ENCODE measurements at places on chromosomes 13 and 19.
A peak's percentile ranks its signal among the peaks of the same experiment; 100 is the strongest.

- no peak for DNase-seq
These were observed 22.6 kb downstream of the CARS2 start for GRCh38 chr13:110683203-110683883.

DNA sequence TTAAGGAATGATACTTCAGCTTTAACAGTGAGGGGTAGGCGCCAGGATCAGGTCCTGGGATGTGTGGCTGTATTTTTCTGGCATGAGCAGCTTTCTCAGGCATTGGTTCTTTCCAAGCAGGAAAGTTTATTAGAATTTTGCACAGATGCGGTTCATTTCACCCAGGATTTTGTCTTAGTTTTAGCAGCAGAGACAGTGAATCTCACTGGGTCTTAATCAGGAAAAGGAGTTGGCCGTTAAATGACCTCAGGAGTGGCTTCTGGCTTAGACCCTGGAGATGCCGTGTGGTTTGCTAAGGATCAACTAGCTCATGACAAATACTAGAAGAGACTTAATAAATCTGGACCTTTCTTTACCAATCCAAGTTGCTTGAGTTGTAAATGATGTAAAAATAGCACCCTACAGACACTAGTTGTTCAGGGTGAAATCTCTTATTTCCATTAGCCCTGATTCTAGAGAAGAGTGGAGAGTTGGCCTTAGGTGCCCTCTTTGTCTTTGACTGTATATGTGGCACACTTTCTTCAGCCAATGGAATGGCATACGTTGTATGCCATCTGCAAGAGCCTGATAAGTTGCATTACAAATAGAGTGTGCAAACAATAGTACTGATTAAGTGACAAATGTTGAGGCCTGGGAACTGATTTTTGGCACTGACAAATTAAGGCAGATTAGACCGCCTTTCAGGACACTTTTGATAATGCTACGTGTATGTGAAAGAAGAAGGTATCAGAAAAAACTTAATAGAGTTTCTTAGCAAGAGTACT, 34.0 kb downstream of the LRCH1 start:
- no peak for DNase-seq

- DNase-seq = no peak
These were observed 759 bp downstream of the RB1 start for GRCh38 chr13:48304143-48304876.

GRCh38 chr13:112131713-112132113, 64.8 kb downstream of the SOX1 start:
- DNase-seq = no peak

DNA sequence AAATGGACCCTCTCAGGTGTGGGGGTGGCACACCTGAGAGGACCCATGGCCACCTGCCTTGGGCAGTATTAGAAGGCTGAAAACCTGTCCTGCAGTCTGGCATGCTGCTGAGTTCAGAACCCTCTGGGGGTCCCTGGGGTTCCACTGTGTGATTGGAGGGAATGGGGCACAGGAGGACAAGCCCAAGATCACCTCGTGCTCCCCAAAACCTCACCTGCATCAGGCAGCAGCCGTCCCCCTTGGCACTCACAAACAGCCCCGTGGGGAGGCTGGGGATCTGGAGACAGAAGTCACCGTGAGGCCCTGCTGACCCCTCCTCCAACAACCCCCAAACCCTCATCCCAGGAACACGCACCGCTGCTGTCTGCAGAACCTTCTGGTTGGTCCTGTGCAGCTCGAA, 14.5 kb downstream of the F2RL3 start:
- no peak for DNase-seq

DNA sequence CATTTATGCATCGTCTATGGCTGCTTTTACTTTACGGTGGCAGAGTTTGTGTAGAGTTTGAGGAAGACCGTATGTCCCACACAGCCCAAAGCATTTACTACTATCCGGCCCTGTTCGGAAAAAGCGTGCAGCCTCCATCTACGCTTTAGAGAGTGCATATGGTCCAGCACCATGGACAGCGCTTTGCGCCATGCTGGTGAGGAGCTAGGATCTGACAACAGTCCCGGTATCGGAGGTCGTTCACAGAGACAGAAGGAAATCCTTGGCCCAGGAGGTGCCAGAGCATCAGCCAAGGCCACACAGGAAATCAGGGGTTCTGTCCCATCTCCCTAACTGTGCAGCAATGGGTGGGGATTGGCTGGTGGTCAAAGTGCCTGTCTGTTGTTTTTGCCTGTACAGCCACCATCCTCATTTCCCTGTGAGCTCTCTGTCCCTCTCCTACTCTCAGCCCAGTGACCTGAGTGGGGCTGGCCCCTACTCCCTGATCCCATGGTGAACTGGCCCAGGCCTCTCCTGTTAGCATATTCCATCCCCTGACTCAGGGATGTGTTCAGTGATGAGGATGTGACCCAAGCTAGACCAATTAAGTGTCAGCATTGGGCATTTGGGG, 16.2 kb upstream of the PRODH2 start:
- DNase-seq = peak; percentile 71

DNA sequence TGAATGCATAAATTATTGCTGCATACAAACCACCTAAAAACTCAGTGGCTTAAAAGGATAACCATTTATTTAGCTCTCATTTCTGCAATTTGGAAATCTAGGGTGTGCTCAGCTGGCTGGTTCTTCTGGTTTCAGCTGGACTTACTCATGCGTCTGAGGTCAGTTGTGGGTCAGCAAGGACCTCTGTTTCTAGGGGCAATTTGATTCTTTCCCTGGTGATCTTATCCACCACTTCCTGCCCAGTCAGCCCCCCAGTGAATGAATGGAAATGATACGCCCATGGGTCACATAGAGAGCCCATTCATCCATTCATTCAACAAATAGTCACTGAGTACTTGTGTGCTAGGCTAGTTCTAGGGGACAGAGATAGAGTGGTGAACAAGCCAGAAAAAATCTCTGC, 9.9 kb downstream of the FXYD5 start:
- no peak for DNase-seq

GRCh38 chr13:86922936-86923335, 748.2 kb upstream of the SLITRK5 start:
- DNase-seq = no peak

GRCh38 chr13:113639616-113640262, 18.3 kb downstream of the ATP4B start:
- DNase-seq = no peak

DNA sequence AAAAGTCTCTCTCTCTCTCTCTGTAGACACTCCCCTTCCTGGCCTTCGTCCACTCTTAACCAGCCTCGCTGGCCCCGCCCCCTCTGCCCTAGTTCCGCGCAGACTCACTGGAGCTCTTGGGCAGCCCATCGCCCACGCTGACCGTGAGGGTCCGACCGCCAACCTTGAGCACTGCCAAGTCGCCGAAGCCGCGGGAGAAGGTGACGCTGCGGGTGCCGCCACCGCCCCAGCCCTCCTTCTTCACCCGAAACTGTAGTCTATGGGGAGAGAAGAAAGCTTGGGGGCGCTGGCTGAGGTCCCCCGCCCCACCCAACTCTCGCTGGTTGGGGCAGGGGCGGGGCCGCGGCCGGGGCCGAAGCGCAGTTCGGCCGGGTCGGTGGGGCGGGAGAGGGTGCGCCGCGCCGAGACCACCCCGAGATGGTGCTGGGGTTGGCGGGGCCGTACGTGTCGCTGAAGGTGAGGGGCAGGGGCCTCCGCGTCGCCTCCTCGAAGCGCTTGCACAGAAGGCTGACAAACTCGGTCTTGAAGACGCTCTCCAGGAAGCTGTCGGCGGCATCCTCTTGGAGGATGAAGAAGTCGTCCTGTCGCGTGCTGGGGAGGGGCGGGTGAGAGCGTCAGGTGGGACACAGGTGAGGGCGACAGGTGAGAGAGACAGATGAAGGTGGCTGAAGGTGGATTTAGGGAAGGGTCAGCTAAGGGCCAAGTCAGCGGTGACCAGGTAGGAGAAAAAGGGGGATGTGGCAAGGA, 12.6 kb upstream of the ZNF414 start:
- DNase-seq = no peak

GRCh38 chr13:64327505-64328194, 2902.5 kb downstream of the PCDH9 start:
- no peak for DNase-seq

- no peak for DNase-seq
These were observed 25.5 kb downstream of the FGF21 start for GRCh38 chr19:48780631-48781391.

- DNase-seq = no peak
These were observed 193.9 kb downstream of the KCTD12 start for GRCh38 chr13:76692346-76692745.

DNA sequence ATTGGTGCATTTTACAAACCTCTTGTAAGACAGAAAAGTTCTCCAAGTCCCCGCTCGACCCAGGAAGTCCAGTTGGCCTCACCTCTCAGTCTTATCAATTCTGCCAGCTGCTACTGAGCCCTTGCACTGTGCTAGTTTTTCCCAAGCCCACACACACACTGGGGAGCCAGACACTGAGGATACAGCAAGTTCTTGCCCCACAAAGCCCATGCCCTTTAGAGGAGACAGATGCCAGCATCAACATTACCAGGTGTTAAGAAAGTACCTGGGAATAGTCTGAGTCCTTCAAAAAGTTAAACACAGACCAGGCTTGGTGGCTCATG, 175.0 kb downstream of the PTPRS start:
- DNase-seq = no peak

- DNase-seq = no peak
These were observed 16.2 kb downstream of the DNASE2 start for GRCh38 chr19:12864721-12865715.

Data from stimulated activated CD4-positive, alpha-beta T cell treated with anti-CD3 and anti-CD28 coated beads, Interleukin-15, amount 100 ng/mL, for 24 hours (primary cell).